Activated CD4-positive, CD25-positive, alpha-beta regulatory T cell treated with anti-CD3 and anti-CD28 coated beads, Interleukin-2, amount 50 U/mL, for 24 hours (primary cell): ENCODE measurements at places on chromosomes 3 and 15.
A peak's percentile ranks its signal among the peaks of the same experiment; 100 is the strongest.

DNA sequence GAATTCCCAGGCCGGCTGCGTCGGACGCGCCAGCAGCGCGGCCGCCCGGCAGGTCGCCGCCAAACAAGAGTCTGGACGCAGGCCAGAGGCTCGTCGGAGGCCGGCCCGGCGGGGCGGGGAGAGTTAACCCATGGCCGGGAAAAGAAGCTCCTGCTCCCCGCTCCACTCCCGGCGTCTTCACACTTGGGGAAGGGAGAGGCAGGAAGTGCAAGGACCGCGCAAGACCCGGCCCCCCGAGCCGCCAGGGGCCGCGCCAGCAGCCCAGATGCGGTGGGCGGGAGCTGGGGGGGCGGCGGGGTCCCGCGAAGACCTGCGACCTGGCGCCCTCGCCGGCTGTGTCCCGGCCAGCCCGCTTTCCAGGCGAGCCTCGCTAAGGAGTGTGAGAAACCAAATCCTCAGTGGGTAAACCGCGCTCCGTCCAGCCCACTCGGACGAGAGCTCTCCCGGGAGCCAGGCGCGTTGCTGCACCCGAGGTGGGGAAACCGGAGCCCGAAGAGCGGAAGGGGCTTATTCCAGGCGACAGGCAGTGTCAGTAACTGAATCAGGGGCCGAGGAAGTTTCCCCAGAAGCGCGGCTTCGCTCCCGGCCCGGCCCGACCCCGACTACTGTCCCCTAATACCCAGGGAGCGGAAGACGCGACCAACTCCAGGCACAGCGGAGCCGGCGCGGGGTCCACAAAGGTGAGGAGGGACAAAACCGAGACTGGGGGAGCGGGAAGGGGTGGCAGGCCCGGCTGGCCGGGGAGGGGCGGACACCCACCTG is 721 bp downstream of the ADAMTS7 start:
- no peak for ATAC-seq

DNA sequence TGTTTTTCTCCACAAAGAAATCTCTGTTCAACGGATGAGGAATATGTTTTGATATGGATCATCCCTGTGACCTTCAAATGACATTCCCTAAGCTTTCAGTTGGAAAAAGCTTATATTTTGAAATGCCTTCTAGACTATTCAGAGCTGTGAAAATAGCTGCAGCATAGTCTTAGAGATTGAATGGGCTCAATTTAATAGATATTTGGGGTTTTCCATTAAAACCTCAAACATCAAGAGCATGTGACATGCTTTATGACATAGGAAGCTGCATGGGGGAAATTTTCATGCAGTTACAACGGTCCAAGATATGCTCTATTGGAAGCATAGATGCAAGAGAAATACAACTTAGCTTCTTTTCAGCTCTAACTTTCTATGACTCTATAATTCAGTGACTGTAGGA is 102.8 kb downstream of the LSAMP start:
- no peak for ATAC-seq

DNA sequence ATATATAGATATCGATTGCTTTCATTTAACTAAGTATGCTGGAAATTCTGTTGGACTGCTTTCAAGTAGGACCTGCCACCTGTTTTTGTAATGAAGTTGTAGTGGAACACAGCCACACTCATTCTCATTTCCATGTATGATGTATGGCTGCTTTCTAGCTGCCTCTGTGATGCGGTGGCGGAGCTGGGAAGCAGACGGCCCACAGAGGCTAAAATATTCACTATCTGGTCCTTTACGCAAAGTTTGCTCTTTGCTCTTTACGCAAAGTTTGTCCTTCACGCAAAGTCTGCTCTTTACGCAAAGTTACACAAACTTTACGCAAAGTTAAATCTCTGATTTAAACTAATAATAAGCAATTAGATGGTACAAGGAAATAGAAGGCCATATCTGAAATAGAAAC is 91.5 kb downstream of the DLG1 start:
- ATAC-seq, result no peak

DNA sequence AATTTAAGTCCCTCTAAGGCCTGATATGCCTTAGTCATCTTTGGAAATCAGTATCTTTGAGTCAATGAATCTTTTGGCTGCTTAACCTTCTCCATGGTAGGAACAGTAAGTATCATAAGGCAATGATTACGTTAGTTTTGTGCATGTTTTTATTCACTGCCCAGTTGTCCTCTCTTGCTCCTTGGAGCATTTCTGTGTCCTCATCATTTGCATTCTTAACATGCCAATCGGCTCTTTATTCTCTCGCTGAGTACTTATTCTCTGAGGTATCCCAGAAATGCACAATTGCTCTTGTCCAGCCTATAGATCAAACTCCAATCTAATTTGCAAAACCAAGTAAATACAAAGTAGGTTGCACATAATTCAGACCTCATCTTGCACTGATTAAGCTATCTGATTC is 405.0 kb upstream of the IL12A start:
- no peak for ATAC-seq

- no peak for ATAC-seq
Observed at GRCh38 chr15:69857686-69858391, 239.9 kb downstream of the TLE3 start.

DNA sequence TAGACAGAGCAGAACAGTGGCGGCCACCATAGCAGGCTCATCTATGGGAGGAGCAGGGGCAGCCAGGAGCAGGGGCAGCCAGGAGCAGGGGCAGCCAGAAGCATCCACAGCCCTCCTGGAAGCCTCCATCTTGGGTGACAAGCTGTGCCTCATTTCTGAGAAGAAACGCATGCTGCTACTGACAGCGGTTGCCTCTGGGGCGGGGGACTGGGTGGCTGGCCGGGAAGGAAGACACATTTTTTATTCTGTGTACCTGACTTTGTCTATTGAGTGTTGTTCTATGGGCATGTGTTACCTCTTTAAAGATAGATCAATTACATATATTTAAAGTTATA is 71.5 kb upstream of the KLF13 start:
- no peak for ATAC-seq

DNA sequence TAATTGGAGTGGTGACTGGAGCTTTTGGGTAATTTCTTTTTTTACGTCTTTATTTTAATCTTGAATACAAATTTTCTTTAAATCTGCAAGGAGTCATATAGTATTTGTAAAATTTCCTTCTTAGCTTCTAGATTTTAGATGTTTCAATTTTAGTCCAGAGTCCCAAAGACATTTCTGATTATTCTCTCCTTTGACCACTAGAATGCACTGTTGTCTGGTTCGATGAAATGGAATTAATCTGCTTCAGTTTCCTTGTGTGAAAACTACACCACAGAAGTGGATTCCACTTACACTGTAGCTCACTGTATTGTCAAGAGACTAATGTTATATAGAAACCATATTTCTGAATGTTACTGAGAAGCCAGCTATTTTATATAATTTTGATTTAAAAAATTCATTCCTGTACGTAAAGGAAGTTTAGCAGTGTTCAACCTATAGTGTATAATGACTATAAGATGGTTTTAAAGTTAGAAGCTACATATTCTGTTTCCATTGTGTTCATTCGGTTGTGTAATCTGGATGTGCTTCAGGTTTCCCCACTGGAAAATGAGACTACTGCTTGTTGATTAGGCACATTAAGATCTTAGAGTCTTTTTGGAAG is 6.1 kb downstream of the GRAMD1C start:
- ATAC-seq, result no peak

DNA sequence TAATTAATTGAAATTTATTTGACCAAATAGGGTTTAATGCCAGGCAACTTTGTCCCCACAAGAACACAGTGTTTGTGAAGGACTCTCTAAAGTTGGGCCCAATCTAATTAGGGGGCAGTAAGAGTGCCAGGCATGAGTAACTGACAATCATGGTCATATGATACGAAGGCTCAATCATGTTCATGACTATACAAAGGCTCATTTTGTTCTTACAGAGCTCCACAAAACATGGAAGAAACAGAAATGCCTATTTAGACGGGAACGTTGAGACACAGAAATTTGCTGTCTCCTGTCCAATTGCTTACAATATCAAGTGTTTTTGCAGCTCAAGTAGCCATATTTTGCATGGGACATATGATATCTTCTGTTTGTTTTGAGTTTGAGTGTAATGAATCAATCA is 391.1 kb downstream of the SI start:
- ATAC-seq, result no peak

GRCh38 chr3:162555761-162556160 is 1059.2 kb downstream of the OTOL1 start:
- no peak for ATAC-seq

- ATAC-seq, result no peak
Observed at GRCh38 chr15:34759347-34759746, 4.5 kb upstream of the GJD2 start.

- ATAC-seq, result peak; percentile 75
Observed at GRCh38 chr3:183390844-183391243, 37.6 kb downstream of the MCF2L2 start.

GRCh38 chr15:99734575-99734974 is 1.3 kb upstream of the LYSMD4 start:
- ATAC-seq, result no peak

- no peak for ATAC-seq
Observed at GRCh38 chr3:19147905-19148767, at the start of gene KCNH8. Gene KCNH8, plus strand, starts transcription at chr3:19148510. Its CDS starts 210 bp downstream, at chr3:19148720.

- no peak for ATAC-seq
Observed at GRCh38 chr15:37773111-37773860, 161.2 kb upstream of the TMCO5A start.

GRCh38 chr3:64318668-64319271 is 93.5 kb upstream of the PRICKLE2 start:
- no peak for ATAC-seq

DNA sequence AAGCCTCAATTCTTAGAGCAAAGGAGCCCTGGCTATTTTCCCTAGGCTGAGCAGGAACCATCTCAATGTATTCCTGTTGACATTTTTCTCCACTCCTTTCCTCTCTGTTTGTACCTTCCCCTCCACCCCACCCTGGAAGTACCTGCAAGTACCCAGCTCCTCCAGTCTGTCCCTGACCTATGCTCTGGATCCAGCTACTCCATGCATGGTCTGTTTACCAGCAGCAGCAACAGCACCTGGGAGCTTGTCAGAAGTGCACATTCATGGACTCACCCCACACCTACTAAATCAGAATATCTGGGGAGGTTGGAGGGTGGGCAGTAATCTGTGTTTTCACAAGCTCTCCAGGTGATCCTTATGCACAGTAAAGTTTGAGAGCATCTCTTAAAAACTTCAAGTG is 240.7 kb upstream of the UMPS start:
- ATAC-seq, result no peak

- ATAC-seq, result no peak
Observed at GRCh38 chr3:16427103-16427965, 86.2 kb downstream of the RFTN1 start.

GRCh38 chr3:47310391-47310790 is 27.6 kb downstream of the KLHL18 start:
- no peak for ATAC-seq

DNA sequence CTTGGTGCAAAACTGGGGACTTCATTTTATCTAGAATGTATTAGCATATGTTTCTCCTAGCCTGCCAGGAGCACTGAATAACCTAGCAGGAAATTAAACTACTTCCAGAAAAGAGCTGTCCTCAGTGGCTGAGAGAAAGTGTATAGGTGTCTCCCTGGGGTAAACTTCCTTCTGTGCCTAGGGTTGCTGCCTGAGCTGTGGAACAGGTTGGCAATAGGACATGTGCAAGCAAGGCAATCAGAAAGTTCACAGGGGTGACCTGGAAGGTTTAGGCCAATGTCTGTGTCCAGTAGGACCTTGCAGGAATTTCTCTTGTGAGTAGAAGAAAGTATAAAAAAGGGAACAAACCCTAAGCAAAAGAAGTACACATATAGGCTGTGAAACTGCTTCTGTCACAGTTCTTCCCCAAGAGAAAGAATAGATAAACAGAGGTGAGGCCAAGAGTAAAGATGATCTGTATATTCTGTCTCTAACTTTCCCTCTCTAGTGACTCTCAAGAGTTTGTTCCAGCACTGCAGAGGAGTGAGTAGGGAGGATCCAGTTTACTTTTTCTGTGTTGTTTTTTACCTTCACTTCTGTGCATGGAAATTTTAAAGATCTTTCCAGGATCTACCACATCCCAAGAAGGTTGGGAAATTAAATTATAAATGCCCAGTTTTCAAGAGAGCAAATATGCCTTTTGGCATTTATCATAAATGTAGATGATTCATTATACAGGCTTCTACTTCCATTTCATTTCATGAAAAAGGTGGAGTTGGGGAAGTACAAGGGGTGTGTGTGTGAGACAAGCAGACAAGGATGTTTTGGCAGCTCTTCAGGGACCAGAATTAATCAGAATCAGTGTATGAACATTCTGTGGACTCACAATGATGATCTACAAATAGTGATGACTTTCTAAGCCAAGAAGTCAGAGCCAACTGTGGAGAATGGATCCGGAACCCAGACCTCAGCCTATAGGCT is 155.2 kb downstream of the RBPMS2 start:
- peak; percentile 39 for ATAC-seq

- no peak for ATAC-seq
Observed at GRCh38 chr15:67104510-67104909, 39.1 kb downstream of the SMAD3 start.

DNA sequence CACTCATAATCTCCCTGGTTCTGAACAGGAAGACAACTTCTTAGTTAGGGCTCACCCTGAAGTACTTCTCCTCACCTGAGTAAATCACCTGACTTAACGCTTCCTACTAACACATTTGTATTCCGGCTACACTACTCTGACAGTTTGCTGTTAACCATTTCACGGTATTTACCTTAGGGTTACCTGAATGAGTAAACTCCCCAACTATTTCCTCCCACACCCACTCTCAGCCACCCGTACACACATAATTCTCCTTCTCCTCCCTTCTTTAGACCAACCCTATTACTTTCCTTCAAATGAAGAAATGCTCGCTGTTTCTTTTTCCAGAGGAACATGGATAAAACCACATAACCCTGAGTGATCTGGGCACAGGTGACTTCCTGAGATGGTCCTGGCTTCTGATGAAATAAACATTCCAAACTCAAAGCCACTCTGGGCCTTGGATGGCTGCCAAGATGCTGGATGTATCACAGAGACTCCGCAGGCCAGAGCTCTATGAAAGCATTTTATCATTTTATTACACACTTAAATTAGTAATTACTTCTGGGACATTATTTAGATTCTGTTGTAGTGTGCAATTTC is 183.6 kb upstream of the ATP11B start:
- ATAC-seq, result no peak

- ATAC-seq, result no peak
Observed at GRCh38 chr3:179355996-179356395, 8.5 kb downstream of the MFN1 start.

DNA sequence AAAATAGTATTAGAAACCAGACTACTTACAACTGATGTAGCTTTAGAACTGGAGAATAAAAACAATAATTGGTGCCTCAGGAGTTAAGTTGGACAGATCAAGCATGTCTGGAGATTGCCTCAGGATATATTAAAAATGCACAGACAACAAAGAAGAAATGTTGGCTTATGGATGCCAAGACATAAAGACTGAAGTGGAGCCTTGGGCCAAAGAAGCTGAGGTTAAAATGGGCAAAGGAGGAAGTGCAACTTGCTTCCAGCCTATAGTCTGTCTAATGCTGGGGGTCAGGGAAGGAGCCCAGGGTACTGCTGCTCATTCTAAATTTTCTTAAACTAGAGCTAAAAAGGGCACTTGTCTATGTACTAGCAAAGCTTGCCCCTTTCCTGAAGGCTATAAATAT is 77.5 kb downstream of the ESYT3 start:
- no peak for ATAC-seq

- peak; percentile 30 for ATAC-seq
Observed at GRCh38 chr3:43759297-43759782, 68.6 kb downstream of the ABHD5 start.

GRCh38 chr15:40792394-40792793 is 14.5 kb upstream of the ZFYVE19 start:
- no peak for ATAC-seq

- no peak for ATAC-seq
Observed at GRCh38 chr15:79520654-79521053, 88.5 kb downstream of the MINAR1 start.
